M059J (cell line): ENCODE measurements at places on chromosomes 6 and 20. TPM values are rescaled to one million over a fixed set of nuclear protein-coding genes. Genes with fewer than 3 reads are reported as not detected.
A peak's percentile ranks its signal among the peaks of the same experiment; 100 is the strongest.

DNA sequence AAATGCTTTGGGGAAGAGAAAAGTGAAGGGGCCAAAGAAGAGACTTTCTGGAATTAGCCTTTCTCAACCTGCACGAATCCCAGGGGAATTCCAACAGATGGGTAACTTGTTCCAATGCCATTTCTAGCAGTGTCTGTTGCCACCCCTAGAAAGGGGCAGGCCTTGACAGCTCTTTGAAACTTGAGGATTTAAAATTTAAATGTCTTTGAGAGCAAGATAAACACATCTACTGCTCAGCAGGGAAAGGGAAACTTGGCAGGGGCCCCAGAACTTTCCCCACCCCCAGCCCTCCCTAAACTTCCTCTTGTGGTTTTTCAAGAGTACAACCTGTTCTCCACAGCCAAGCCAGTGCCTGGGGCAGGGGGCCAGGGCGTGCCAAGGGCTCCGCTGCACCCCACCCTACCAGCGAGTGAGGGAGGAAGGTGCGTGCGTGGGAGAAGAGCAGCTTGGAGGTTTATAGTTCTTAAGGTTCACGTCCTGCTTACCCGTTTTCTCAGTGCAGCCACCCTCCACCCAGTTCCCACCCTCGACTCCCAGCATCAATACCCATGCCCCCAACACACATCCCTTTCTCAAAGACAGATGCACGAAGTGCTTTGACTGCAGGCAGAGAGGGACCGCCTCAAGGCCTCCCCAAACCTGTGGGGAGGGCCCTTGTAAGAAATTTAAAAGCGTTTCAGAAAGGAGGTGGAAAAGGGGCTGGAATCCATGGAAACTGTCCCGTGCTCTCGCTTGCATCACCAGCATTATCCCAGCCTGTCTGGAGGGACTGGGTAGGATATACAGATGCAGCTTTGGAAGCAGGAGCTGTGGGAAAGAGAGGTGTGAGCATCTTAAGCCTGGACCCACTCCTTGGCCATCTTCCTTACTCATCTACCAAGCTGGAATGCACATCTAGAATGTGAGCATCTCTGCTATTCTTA lies 4.5 kb upstream of the TAF8 start:
- DNase-seq = peak; percentile 92

- DNase-seq = peak; percentile 26
Observed at GRCh38 chr6:119079283-119079809, 882 bp upstream of the FAM184A start.

DNA sequence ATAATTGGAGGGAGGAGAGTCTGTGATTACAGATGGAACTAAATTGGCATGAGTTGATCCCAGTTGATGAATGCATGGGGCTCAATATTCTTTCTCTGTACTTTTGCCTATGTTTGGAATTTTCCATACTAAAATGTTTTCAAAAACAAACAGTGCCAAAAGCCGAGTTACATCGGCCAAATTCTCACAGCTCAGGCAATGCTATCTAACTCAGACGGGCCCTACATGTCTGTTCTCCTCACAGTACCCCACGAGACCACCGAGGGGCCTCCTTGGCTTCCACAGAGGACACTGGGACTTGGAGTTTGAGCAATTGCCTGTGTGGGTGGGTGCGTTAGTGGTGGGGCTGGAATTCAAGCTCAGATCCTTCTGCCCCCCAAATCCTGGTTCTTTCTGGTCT lies 413.2 kb downstream of the CDH26 start:
- DNase-seq = no peak

DNA sequence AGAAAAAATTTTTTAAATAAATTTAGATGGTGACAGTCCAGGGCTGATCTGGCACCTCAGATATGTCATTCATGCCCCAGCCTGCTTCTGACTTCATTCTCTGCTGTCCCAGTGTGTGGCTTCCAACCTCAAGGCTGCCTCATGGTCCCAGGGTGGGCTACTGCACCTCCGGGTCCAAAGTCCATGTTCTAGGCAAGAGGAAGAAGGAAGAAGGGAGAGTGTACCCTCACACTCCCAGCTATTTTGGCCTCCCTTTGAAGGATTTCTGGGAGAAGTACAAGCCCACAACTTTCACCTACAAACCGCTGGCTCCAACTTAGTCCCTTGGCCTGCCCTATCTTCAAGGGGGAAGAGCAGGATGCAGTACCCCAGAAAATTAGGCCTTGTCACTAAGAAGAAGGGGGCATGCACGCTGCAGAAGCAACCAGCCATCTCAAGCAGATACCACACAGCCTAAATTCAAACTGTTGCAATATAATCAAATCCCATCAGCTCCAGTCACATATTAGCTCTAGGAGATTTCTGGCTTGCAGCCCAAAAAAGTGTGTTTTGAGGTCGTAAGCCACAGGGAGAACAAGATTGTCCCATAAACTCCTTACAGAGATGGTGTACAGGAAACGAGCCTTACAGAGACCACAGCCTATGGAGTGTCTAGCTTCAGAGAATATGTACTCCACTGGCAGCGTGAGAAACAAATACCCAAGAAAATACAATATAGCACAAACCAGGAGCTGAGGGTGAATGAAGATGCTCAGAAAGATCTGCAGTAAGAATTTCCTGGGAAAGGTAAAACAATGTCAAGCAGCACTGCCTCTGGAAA lies 906 bp upstream of the BTN3A2 start:
- DNase-seq = peak; percentile 79

- no peak for DNase-seq
Observed at GRCh38 chr6:31477521-31477920, 20.4 kb upstream of the MICB start.

GRCh38 chr6:36964349-36964748 lies 9.8 kb downstream of the PI16 start:
- DNase-seq = no peak

DNA sequence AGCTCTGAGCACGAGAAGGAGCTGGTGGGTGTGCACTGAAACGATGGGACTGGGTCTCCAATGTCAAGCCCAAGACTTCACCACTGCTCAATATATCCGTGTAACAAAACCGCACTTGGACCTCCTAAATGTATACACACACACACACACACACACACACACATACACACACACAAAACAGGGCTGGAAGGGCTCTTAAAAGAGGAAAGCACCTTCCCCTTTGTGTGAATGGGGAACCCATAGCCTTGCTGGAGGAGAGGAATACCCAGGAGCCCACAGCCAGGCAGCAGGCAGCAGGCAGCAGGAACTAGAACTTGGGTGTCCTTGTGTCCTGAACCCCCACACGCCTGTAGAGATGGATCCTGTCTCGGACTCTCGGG lies 29.8 kb downstream of the TGM2 start:
- DNase-seq = peak; percentile 45

DNA sequence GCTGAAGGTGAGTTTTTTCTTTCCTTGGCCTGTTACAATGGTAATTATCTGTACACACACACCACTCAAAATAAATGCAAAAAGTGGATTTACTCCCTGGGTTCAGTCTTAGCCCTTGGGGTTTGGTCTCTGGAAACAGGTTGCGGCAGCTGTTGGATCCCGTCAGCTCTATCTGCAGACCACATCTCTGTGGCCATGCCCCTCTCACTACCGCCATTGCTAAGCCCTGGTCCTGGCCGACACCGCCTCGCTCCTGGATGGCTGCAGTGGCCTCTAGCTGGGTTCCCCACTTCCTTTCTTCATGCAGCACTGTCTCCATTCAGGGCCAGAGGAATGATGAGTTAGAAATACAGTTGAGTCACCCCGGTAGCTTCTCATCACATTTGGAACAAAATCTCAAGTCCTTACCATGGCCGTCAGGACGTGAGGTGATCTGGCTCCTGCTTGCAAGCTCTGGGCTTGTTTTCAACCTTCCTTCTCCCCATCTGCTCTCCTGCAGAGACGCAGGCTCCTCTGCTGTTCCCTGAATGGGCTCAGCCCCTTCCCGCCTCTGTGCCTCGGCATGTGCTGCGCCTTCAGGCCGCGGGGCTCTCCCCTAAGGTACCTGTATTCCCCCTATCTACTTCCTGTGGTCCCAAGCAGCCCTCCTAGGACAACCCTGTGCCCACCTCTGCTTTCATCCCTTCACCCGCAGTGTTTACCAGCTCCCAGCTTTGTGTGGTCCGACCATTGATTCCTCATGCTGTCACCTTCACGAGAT lies 38.0 kb downstream of the EFCAB8 start:
- DNase-seq = no peak

Gene TGM6
- total RNA-seq = not detected in 2 replicates

GRCh38 chr20:23488996-23489395 lies 1.9 kb upstream of the CST8 start:
- no peak for DNase-seq

DNA sequence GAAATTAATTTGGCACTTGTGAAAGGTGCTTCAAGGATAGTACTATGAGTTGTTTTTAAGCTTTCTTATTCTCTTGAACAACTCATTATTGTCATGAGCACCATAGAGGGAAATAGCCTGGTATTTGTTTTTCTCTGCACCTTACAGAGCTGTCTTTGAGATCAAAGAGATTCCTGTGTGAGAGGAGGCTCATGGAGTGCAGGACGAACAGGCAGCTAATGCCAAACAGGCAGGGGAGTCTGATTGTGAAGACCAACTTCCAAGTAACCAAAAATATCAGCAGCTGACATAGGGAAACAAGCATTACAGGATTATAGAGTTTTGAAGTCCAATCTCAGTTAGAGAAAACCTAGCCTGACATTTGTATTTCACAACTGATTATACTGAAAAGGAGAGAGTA lies 110.6 kb upstream of the TENT5A start:
- no peak for DNase-seq

GRCh38 chr6:21764989-21765388 lies 171.4 kb downstream of the SOX4 start:
- no peak for DNase-seq

DNA sequence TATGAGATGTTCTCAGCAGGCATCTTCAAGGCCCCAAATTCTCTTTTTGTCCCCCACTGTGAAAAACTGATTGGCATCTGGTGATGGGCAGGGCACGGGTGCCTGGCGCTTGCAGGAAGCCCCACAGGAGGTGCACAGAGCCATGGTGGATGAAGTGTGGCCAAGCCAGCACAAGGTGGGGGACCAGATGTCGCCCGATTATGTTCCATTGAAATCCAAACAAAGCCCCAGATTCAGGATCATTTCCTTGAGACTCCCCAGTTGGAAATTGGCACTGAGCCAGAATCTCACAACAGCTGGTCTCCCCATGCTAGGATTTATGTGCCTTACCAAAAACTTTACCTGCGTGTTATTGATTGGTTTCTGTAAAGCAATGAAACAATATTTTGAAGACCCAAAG lies 186.1 kb downstream of the ADAT2 start:
- DNase-seq = no peak

DNA sequence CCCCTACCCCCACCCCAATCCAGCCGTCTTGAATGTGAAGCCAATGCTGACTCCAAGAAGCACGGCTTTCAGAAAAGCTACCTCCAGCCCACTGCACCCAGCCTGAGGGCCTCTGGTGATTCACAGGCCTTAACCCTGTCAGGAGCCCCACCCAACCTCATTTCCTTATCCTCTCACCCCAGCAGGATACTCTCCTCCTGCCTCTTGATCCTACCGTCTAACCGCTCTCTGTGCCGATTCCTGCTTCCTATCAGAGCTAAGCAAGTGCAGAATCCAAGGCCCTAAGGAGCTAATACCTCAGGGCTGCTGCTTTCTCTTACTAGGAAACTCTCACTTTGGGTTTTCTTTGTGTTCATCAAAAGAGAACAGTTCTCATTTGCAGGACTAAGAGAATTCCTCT lies 47.2 kb downstream of the TRERF1 start:
- peak; percentile 96 for DNase-seq

Gene C6orf132
- 0.30 and 2.2 TPM in 2 replicates for total RNA-seq

Gene HDGFL1
- not detected in 2 replicates for total RNA-seq

Gene MACROD2
- 0.44 and 1.8 TPM in 2 replicates for total RNA-seq

Gene PDE10A
- 0.02 and 0.07 TPM in 2 replicates for total RNA-seq

Gene ABRACL
- total RNA-seq = 79.6 and 127 TPM in 2 replicates

Gene DHX35
- total RNA-seq = 15.2 and 28.6 TPM in 2 replicates

DNA sequence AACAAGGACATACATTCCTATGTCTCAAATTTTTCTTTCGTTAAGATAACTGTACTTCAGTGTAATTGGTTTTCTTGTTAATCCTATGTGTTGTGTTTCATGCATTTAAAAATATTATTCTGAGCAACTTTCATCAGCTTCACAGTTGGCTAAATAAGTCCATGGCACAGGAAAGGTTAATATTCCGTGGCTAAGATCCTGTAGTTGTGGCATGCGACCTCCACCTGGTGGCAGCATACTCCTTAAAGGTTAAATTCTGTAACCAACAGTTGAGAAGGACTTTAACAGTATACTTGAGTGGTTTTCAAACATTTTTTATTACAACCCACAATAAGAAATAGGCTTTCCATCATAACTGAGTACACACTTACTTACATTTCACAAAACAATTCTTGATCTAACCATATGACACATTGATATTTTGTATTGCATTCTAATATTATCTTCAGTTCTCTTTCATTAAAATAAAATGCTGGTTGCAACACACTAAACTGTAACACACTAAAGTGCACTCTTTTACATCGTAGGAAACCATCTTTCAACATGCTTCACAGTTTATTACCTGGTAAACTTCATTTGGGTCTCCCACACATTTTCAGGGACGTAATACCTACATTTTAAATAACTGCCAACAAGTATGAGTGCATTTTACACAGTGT lies 118.3 kb downstream of the SLX4IP start:
- peak; percentile 79 for DNase-seq

DNA sequence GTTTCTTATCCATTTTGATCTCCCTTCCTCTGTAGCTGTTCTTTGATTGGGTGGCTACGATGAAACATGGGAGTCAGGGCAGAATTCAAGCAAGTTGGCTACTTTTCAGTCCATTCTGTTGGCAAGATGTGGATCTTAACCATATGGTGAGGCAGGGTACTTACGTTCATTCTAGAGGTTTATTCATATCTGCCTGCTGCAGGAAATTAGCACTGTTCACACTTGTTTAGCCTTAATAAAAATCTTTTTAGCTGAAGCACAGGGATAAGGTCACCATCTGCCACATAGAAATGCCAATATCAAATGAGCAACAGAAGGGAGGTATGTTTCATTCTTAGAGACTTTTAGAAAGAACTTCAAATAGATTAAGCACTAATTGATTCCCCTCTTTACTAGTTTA lies 83.9 kb downstream of the GRIK2 start:
- DNase-seq = no peak

Gene EPPIN
- total RNA-seq = not detected in 2 replicates

- peak; percentile 39 for DNase-seq
Observed at GRCh38 chr6:108665495-108666196, 104.9 kb downstream of the FOXO3 start.

DNA sequence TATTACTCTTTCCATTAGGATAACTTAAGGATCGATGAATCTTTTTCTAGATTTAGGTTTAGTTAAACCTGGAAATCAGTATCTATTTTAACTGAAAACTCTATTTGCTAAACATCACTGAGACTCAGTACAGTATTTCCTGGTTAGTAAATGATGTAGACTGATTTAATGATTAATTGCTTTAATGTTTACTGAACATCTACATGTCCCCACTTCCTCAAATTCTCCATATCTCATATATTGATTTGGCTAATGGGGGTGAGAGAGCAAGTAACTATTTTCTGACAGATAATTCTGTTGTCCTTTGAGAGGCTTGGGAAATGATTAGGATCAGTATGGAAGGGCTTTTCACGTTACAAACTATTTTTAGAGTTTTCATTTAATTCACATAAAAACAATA lies 10.3 kb downstream of the MKKS start:
- DNase-seq = no peak
